ENCODE measurements at places on chromosomes 4 and X.

- DNase-seq = no peak
Measured at GRCh38 chr4:172514801-172515200, 653.8 kb upstream of the GALNT7 start.

- no peak for DNase-seq
Measured at GRCh38 chr4:1480720-1481119, 74.5 kb upstream of the NKX1-1 start.

- no peak for DNase-seq
Measured at GRCh38 chr4:38590046-38590445, 74.0 kb upstream of the KLF3 start.

DNA sequence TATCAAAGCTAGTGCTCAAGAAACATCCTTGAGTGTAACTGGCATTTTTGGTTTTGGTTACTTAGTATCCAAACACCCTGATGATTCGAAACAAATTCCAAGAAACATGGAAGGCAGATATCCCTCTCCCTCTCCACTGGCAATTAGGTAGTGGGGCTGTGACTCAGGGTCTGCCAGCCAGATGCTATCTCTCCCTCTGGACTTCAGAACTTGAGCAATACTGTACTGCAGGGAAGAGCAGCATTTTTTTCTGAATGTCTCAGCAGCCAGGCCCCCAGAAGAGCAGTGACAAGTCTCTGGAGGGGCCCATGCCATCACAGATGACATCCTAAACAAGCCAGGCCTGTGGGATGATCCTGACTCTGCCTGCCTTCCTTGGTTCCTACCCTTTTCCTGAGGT, 37.3 kb upstream of the BCORL1 start:
- no peak for DNase-seq

- DNase-seq = no peak
Measured at GRCh38 chr4:161254375-161254774, 909.4 kb downstream of the FSTL5 start.
